ENCODE measurements at places on chromosomes 11 and 22. TPM values are rescaled to one million over a fixed set of nuclear protein-coding genes. Genes with fewer than 3 reads are reported as not detected.

DNA sequence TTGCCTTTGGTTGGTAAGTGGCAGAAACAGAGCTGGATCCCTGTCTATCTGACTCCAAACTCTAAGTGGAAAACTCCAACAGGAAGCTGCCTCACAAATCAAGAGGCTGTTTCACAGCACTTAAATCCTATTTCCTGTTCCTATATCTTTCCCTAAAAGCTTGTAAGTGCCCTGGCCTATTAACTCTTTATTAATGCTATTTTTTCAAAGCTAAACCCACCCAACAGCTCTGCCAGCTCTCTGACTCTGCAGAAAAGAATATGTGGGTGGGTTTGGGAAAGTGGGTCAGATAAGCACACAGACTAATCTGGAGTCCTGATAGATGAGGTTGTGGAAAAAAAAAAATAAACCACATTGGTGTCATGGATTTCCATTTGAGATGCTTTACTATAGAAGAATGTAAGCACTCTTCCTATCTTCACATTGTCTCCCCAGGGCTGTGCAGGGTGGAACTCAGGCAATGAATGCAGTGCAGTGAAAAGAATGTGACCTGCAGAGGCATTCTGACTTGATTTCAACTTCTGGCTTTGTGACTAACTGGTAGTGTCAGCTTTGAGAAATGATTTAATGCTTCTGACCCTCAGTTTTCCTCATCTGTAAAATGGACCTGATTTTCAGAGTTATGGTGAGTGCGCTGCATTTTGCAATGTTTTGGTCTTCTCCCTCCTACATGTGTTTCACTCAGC lies 125.6 kb downstream of the AASDHPPT start:
- no peak overlapping the region for H3K4me3 ChIP-seq
- H3K27ac ChIP-seq: no peak overlapping the region
- DNase-seq: no peak
- H3K36me3 ChIP-seq: no peaks in the 10 kb centered on the region

DNA sequence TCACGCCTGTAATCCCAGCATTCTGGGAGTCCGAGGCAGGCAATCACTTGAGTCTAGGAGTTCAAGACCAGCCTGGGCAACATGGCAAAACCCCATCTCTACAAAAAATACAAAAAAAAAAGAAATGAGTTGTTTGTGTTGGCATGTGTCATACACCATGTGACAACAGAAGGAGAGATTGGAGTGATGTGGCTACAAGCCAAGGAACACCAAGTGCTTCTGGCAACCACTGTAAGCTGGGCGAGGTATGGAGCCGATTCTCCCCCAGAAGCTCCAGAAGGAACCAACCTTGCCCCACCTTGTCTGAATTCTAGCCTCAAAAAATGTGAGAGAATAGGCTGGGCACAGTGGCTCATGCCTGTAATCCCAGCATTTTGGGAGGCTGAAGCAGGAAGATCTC lies 39.1 kb upstream of the SLC35C1 start:
- no peak overlapping the region for H3K27ac ChIP-seq
- H3K36me3 ChIP-seq: no peaks in the 10 kb centered on the region
- H3K4me3 ChIP-seq: no peak overlapping the region
- DNase-seq: peak; percentile 38
- no peaks in the 10 kb centered on the region for H3K27me3 ChIP-seq

GRCh38 chr11:61162092-61162941 lies 1.1 kb upstream of the VPS37C start:
- H3K36me3 ChIP-seq: no peaks in the 10 kb centered on the region
- DNase-seq: peak; percentile 33
- H3K27ac ChIP-seq: peak overlapping the region; percentile 98
- H3K27me3 ChIP-seq: no peaks in the 10 kb centered on the region

- no peaks in the 10 kb centered on the region for H3K36me3 ChIP-seq
- no peak overlapping the region for H3K4me3 ChIP-seq
- H3K4me1 ChIP-seq: no peaks in the 10 kb centered on the region
- peak; percentile 79 for DNase-seq
- H3K27me3 ChIP-seq: no peaks in the 10 kb centered on the region
Observed at GRCh38 chr11:120817158-120817557, 206.7 kb upstream of the TBCEL start.

DNA sequence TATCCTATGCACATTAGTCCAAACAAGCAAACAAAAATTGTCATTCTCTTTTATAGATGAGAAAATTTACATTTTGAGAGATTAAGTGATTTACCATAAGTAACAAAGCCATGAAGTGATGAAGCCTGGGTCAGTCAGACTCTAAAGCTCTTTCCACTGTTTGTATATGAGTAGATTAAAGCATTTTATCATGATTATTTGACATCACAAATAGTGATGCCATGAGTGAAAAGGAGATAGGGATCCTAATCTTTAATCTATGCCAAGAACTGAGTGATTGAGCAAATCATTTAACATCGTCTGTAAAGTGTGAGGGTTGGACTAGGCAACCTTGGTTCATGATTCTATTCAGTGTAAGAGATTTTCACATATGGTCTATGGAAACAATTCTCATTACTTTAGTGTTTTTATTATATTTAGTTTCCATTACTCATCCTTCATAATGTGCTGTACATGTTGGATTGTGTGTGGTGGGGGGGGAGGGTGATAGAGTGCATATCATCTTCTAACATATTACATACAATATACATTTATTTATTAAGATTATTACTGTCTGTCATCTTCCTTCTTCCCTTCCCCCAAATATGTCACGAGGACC lies 50.7 kb downstream of the ARHGEF12 start:
- H3K4me1 ChIP-seq: peaks cover 17% of the 10 kb centered on the region
- no peak overlapping the region for H3K27ac ChIP-seq
- H3K36me3 ChIP-seq: no peaks in the 10 kb centered on the region
- H3K4me3 ChIP-seq: no peak overlapping the region
- H3K27me3 ChIP-seq: no peaks in the 10 kb centered on the region
- DNase-seq: no peak

The C22orf31 gene
- not detected for total RNA-seq

The EML3 gene
- total RNA-seq: 57.0 TPM

DNA sequence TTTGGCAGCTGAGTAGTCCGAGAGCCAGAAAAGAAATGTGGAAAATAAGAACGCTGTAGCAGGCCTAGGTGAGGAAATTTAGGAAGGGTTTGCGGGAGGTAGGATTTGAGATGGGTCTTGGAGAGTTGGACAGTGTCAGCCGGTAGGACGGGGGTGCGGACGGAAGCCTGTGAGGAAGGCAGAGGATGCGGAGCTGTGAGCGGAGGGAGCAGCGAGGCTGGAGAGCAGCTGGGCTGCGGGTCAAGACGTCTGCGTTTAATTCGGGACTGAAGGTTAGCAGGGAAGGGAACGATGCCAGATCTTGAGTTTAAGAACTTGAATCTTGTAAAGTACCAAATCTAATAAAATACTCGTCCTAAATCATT lies 669 bp upstream of the TIGD3 start:
- peak; percentile 21 for DNase-seq
- no peak overlapping the region for H3K27ac ChIP-seq
- peaks cover 36% of the 10 kb centered on the region for H3K36me3 ChIP-seq
- no peaks in the 10 kb centered on the region for H3K27me3 ChIP-seq
- peaks cover 19% of the 10 kb centered on the region for H3K4me1 ChIP-seq

The SAAL1 gene
- 14.3 TPM for total RNA-seq

DNA sequence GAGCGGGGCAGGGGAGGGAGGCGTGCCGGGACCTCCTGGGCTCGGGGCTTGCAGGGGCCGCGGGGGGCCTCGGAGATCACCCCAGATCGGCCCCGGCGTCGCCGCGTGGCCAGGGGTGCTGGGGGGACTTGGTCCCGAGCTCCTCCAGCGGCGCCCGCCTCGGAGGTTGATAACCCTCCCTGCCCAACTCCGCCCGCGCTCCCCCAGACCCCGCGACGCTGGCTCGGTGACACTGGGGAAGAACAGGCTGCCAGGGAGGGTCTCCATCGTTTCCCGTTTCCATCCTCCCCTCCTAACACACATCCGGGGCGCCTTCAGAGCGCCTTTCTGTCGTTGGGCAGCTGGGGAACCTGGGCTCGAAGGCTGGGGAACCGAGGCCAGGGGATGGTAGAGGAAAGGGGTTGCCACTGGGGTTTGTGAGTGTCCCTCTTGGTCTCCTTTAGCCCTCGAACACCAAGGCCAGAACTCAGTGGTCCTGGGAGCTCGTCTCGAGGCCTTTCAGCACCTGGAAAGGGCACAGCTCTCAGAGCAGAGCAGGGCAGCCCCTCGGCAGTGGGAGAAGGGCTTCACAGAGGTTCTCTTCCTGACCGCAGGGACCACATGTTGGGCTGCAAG lies 431 bp downstream of the SLC37A2 start:
- H3K27me3 ChIP-seq: no peaks in the 10 kb centered on the region
- DNase-seq: no peak
- H3K36me3 ChIP-seq: no peaks in the 10 kb centered on the region
- no peak overlapping the region for H3K27ac ChIP-seq
- H3K4me1 ChIP-seq: peaks cover 8% of the 10 kb centered on the region

DNA sequence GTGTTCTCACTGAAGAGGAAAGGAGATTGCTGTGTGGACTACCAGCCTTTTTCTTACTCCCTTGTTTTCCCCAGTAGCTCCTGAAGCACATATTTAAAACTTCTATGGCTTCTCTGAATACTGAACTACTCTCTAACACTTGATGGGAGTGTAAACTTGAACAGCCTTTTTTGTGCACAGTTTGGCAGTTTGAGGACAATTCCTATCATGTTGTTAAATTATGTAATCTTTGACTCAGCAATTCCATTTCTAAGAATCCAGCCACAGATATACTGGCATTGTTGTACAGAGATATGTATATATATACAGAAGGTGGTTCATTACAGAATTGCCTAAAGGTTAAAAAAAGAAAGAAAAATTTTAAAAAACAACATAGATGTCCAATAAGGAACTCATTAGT lies 47.1 kb upstream of the EED start:
- H3K4me3 ChIP-seq: no peak overlapping the region
- H3K36me3 ChIP-seq: no peaks in the 10 kb centered on the region
- no peak overlapping the region for H3K27ac ChIP-seq
- peaks cover 8% of the 10 kb centered on the region for H3K4me1 ChIP-seq

GRCh38 chr11:72950685-72951084 lies 136.5 kb downstream of the ATG16L2 start:
- H3K27me3 ChIP-seq: no peaks in the 10 kb centered on the region
- H3K27ac ChIP-seq: no peak overlapping the region
- DNase-seq: no peak
- no peak overlapping the region for H3K4me3 ChIP-seq
- H3K4me1 ChIP-seq: peaks cover 6% of the 10 kb centered on the region
- H3K36me3 ChIP-seq: no peaks in the 10 kb centered on the region

The RTN3 gene
- total RNA-seq: 232 TPM

GRCh38 chr11:69170704-69171103 lies 15.0 kb downstream of the SMIM38 start:
- H3K4me3 ChIP-seq: no peak overlapping the region
- no peaks in the 10 kb centered on the region for H3K36me3 ChIP-seq
- no peak for DNase-seq
- H3K27me3 ChIP-seq: no peaks in the 10 kb centered on the region

GRCh38 chr11:61735391-61735790 lies 17.0 kb upstream of the MYRF start:
- DNase-seq: no peak
- H3K4me3 ChIP-seq: no peak overlapping the region
- no peak overlapping the region for H3K27ac ChIP-seq
- H3K27me3 ChIP-seq: no peaks in the 10 kb centered on the region
- peaks cover 4% of the 10 kb centered on the region for H3K4me1 ChIP-seq

The SCN4B gene
- total RNA-seq: 15.7 TPM

GRCh38 chr11:67213178-67213621 lies 53.1 kb upstream of the GRK2 start:
- H3K27me3 ChIP-seq: no peaks in the 10 kb centered on the region
- H3K36me3 ChIP-seq: peaks cover 33% of the 10 kb centered on the region
- peaks cover 4% of the 10 kb centered on the region for H3K4me1 ChIP-seq
- DNase-seq: no peak
- H3K27ac ChIP-seq: no peak overlapping the region

DNA sequence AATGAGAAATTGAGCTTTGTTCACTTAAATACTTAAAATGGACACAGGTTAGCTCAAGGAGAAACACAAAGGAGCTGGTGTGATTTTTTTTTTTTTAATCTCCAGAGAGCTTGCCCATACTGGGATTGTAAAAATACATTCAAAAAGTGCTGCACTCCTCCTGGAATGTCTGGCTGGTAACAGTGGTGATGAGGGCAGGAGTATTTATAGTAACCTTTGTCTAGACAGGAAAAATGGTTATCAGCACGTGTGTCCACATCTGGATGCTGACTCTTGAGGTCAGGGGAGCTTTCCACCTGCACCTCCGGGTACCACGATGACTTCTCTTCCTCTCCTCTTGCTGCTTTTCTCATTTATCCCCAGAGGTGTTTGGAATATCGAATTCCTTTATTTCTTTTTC lies 30.1 kb downstream of the EXT2 start:
- no peak overlapping the region for H3K4me3 ChIP-seq
- no peaks in the 10 kb centered on the region for H3K4me1 ChIP-seq
- DNase-seq: no peak
- peaks cover 29% of the 10 kb centered on the region for H3K36me3 ChIP-seq
- no peaks in the 10 kb centered on the region for H3K27me3 ChIP-seq

GRCh38 chr11:69416762-69417698 lies 64.4 kb upstream of the LINC01488 start:
- no peak overlapping the region for H3K4me3 ChIP-seq
- no peak for DNase-seq
- no peaks in the 10 kb centered on the region for H3K36me3 ChIP-seq
- no peak overlapping the region for H3K27ac ChIP-seq
- H3K4me1 ChIP-seq: no peaks in the 10 kb centered on the region
- no peaks in the 10 kb centered on the region for H3K27me3 ChIP-seq

DNA sequence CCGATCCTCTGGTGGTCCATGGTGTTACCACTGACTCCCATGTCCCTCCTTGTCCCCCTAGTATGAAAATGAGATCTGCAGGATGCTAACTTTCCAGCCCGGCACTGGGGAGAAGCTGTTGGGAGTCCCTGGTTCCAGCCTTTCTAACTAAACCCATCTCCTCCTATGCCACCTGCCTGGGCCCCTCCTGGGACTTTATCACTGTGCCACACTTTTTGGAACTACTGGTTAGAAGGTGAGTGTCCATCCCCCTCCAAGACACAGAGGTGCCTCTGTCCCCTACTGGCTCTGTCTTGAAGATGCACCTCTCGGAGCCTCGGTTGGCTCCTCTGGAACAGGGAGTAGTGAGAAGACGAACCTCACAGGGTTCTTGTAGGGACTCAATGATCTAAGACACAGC lies at the start of gene RGL4:
TSS of gene RGL4 (plus strand) at position 301 of the 400 bp plus-strand sequence. CDS start 1,018 bp downstream, outside the sequence.
- H3K27me3 ChIP-seq: no peaks in the 10 kb centered on the region
- H3K36me3 ChIP-seq: peaks cover 13% of the 10 kb centered on the region
- no peak within 1 kb of the TSS for H3K27ac ChIP-seq
- H3K4me1 ChIP-seq: no peaks in the 10 kb centered on the region

- no peaks in the 10 kb centered on the region for H3K27me3 ChIP-seq
- H3K36me3 ChIP-seq: no peaks in the 10 kb centered on the region
- no peak for DNase-seq
- no peak overlapping the region for H3K4me3 ChIP-seq
- H3K4me1 ChIP-seq: peaks cover 15% of the 10 kb centered on the region
Observed at GRCh38 chr22:40081662-40082061, 86.9 kb downstream of the FAM83F start.

- no peaks in the 10 kb centered on the region for H3K27me3 ChIP-seq
- H3K36me3 ChIP-seq: no peaks in the 10 kb centered on the region
- no peak for DNase-seq
- no peak overlapping the region for H3K4me3 ChIP-seq
- no peaks in the 10 kb centered on the region for H3K4me1 ChIP-seq
Observed at GRCh38 chr11:99841885-99842284, 821.1 kb downstream of the CNTN5 start.

- peak; percentile 20 for DNase-seq
- no peak overlapping the region for H3K27ac ChIP-seq
- no peaks in the 10 kb centered on the region for H3K36me3 ChIP-seq
- H3K27me3 ChIP-seq: no peaks in the 10 kb centered on the region
Observed at GRCh38 chr11:112734207-112734606, 227.0 kb upstream of the NCAM1 start.

- H3K27ac ChIP-seq: peak overlapping the region; percentile 100
- H3K27me3 ChIP-seq: no peaks in the 10 kb centered on the region
- no peaks in the 10 kb centered on the region for H3K36me3 ChIP-seq
Observed at GRCh38 chr11:65416341-65416824, 6.2 kb upstream of the NEAT1 start.

Data from thyroid gland (tissue), 4 donors.